ENCODE measurements at places on chromosomes 6 and 20.

GRCh38 chr6:69647726-69648125, 149.1 kb downstream of the LMBRD1 start:
- DNase-seq: no peak

- DNase-seq: no peak
Observed at GRCh38 chr6:101779051-101779844, 385.7 kb downstream of the GRIK2 start.

DNA sequence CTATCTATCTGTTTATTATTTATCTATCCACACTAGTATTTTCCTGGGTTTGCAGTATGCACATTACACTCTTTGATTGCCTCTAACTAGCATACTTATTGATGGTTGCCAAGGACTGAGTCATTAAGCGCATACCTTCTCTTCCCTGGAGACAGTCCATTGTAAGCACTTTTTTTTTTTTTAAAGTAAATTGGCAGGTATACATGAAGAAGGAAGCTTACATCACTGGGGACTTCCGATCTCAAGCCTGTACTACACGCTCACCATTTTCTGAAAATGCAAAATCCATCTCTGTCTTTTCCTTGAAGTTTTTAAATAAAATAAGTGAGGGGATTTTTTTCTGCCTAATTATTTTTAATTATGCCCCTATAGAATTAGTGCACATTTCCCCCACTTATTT, 63.5 kb downstream of the HMGN3 start:
- peak; percentile 83 for DNase-seq

- no peak for DNase-seq
Observed at GRCh38 chr6:35016502-35017321, 124.4 kb downstream of the TCP11 start.

GRCh38 chr20:9467995-9468394, 46.4 kb upstream of the LAMP5 start:
- peak; percentile 22 for DNase-seq

- no peak for DNase-seq
Observed at GRCh38 chr6:119821380-119821779, 471.8 kb upstream of the MAN1A1 start.

- no peak for DNase-seq
Observed at GRCh38 chr6:110250058-110250457, 69.8 kb downstream of the CDC40 start.

DNA sequence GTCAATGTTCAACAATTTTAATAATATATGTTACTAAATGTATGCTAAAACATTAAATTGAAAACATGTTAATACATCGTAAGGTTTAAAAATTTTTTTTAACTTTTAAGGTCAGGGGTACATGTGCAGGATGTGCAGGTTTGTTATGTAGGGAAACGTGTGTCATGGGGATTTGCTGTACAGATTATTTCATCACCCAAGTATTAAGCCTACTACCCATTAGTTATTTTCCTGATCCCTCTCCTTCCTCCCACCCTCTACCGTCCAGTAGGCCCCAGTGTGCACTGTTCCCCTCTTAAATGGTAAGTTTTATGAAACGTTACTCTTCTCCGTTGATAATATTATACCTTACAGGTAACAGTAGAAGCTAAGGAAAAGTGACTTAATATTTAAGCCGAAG, 15.8 kb downstream of the PDE7B start:
- no peak for DNase-seq

DNA sequence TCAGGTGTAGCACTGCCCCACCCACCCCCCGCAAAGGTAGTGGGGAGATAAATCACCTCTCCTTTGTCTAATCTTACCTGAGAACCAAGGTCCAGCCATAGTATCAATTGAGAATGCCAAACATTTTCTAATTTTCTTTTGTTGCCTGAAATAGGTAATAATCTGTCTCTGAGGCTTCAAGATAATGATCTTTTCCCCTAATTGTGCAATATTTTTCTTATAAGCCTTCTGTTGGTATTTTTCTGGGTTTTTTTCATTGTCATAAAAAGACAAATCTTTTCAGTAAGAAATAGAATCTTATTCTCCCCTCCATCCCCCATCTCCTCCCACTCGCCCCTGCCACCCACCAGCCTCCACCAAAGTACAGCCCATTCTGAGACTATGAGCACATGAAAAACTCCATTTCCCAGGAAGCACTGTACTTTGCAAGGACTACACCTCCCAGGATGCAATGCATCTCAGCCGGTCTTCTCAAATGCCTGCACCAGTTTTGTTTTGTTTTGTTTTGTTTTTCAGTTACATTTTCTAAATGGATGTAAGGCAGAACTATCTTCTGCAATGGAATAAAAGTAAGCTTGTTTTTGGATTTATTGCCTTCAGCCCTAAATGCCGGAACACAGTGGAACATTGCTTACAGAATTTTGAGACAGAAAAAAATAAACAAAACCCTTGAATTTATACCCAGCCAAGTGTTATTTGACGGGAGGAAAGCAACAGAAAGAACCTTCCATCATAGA, 268.0 kb downstream of the TFAP2A start:
- peak; percentile 61 for DNase-seq

GRCh38 chr6:98847416-98847778, 13.0 kb downstream of the POU3F2 start:
- no peak for DNase-seq

- no peak for DNase-seq
Observed at GRCh38 chr6:27720607-27721580, 191.3 kb downstream of the OR2B2 start.
